ENCODE measurements at places on chromosomes 2 and 18.

GRCh38 chr2:109447251-109447661, 166.5 kb downstream of the SEPTIN10 start:
- DNase-seq = no peak

DNA sequence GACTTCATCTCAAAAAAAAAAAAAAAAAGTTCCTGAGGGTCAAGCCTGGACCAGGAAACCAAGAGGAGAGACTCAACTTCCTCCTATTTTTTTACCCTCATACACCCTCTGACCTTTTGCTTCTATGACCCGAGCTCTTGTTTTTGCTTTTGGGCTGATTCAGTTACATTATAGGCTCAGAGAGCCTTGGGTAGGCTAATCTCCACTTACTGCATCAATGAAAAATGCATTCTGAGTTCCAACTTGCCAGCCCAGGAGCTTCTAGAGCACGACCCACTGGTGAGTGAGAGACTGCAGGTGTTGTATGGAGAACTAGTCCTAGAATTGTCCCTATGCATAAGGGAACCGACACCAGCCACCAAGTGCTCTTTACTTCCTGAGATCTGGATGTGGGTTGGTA, 91.1 kb downstream of the CABLES1 start:
- no peak for DNase-seq

- DNase-seq = no peak
Observed at GRCh38 chr2:204950695-204951346, 405.5 kb downstream of the PARD3B start.

- no peak for DNase-seq
Observed at GRCh38 chr2:230697676-230698075, 15.0 kb upstream of the CAB39 start.

GRCh38 chr2:240925191-240925567, 19.0 kb downstream of the CROCC2 start:
- DNase-seq = peak; percentile 4

DNA sequence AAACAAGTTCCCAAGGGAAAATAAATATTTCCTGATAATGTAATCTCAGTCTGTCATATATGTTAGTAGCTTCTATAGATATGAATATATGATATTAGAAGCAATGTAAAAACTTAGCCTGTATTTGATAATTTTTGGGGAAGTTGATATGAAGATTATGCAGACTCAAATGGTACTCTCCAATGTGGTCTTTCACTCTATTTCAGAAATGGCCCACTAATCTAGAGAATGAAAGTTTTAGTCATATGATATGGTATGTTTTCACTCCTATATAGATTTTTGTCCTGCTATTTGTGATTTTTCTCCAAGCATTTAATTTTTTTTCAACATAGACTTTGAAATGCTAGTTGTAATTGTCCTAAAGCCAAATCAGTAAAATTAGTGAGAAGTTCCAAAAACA, 236.7 kb upstream of the BOD1L2 start:
- no peak for DNase-seq

GRCh38 chr2:232341739-232342126, 36.8 kb upstream of the ALPP start:
- DNase-seq = no peak

GRCh38 chr2:3557639-3558204, 411 bp downstream of the RNASEH1 start:
- DNase-seq = no peak

DNA sequence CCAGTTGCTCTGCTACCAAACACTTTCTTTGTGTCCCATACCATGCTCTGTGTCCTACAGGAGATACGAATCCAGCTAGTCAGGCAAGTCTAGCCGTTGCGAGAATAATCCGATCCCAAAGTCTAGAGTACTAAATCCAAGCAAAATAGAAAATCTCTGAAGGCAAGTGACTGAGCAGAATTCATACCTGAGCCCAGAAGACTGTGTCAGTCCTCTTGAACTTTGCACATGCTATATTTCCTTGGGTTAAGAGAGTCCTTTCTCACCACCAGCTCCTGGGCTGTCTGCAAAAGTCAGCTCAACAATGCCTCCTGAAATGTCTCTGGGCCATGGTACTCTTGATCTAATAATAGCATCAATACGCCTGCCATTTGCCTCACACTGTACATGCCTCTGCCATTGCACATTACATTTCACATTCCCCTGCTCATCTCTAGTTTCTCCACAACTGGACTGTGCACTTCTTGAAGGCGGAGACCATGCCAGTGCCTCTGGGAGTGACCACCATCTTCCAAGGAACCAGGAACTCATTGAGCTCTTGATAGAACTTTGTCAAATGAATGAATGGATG, 265.8 kb upstream of the ID2 start:
- DNase-seq = no peak

DNA sequence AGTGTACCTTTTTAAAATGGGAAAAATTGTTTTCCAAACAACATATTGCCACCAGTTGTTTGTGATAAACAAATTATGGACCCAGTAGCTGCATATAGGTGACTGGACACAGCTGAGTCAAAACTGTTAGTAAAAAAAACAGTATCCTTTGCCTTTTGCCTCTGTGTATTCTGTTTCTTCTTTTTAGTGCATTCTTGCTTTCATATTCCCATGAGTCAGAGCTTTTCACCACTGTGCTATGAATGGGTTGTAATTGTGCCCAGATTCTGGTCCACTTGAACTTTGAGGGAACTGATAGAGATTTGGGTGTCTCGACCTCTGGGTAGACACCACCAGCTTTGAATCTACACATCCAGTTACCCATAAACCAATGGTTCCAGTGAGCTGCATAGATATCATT, 1441.9 kb upstream of the ZEB2 start:
- DNase-seq = no peak

GRCh38 chr2:67792191-67792590, 270.6 kb downstream of the C1D start:
- no peak for DNase-seq

GRCh38 chr2:27078267-27079194, at the start of gene EMILIN1:
TSS of gene EMILIN1 (plus strand) at chr2:27078615. CDS start at chr2:27079066, 451 bp downstream.
- DNase-seq = no peak

Data from activated T-cell treated with anti-CD3 and anti-CD28 coated beads, Interleukin-2, amount 50 U/mL, for 4 hours (primary cell).